HFFc6 (cell line): ENCODE measurements at places on chromosomes 13 and 19.
A peak's percentile ranks its signal among the peaks of the same experiment; 100 is the strongest.

DNA sequence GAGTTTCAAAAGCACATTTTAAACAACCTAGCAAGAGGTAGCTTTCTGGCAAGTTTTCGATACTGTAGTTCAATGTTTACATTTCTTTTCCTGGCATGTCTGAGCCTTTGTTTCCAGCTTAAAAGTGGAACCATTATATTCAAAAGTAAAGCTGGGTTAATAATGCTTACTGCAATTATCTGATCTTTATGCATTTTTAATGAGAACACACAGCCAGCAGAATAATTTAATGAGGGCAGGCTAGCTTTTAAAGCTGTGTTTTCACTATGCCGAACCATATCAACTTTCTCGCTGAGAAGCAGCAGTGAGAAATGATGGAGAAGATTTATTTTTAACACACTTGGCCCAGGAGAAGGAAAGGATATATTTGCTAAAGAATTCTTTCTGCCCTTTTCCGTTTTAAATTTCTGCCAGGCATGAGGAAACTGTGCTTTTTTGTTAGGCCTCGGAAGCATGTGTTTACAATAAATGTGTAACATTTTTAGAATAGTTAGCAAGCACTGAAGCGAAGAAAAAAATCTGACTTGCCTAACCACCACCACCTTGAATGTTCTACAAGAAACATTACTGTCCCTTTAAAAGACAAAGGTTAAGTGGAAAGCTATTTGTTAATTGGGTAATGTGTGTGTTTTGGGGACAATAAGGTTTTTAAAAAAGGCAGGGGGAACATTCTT, 1.0 kb downstream of the MBNL2 start:
- DNase-seq = no peak

- no peak for DNase-seq
Measured at GRCh38 chr13:23963184-23963931, 66.1 kb upstream of the C1QTNF9B start.

DNA sequence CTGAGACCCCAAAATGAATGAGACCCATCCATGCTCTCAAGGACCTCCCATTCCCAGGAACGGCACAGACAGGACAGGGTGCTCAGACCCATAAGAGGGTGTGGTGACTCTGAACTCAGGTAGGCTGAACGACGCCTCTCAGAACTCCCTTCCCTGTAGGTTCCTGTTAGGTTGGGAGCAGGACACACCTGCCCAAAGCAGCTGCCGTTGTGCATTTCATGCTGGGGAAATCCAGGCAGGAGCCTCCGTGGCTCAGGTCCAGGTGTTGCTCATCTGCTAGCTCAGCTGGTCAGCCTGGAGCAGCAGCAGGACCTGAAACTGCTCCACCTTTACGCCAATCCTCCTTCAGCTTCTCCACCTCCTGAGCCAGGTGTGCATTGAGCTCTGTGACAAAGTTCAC, 19.1 kb upstream of the TEX101 start:
- no peak for DNase-seq

DNA sequence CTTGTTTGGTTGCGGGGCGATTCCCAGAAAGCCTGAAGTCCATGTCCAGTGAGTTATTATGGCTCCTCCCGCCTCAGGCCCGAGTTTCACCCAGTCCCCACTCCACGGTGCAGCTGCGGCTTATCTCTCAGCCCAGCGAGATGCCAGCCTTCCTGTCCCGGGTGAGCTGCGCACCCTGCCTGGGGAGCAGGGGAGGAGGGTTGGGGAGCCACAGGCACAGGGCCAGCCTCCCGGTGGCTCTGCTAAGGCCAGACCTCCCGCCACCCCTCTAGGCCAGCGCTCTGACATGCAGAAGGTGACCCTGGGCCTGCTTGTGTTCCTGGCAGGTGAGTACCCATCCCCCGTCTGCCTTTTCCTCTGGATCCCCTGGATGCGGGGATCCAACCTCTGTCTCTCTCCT, 3.5 kb downstream of the FXYD3 start:
- no peak for DNase-seq

- DNase-seq = no peak
Measured at GRCh38 chr19:47021536-47022139, 2.0 kb downstream of the NPAS1 start.

DNA sequence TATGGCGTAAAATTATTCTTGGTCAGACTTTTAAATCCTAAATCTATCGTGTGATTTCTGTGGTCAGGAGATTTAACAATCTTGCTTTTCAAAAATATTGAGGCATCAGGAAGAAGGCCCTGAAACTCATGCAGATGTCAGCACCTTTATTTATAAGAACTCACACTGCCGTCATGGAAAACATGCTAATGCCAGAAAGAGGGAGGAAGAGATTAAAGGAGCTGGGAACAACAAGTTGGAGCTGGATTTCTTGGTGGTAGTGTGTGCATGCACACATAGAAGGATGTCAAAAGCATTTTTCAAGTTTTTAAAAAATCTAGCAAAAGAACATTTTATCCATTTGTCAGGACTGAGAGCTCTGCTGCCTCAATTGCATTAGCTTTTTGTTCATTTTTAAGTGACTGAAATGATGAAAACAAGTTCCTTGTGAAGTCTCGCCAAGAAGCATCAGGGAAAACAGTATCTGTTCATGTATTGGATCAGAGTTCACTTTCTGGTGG, 342.5 kb downstream of the SPRY2 start:
- DNase-seq = no peak

GRCh38 chr13:63323441-63323840, 1907.8 kb upstream of the PCDH20 start:
- DNase-seq = no peak

DNA sequence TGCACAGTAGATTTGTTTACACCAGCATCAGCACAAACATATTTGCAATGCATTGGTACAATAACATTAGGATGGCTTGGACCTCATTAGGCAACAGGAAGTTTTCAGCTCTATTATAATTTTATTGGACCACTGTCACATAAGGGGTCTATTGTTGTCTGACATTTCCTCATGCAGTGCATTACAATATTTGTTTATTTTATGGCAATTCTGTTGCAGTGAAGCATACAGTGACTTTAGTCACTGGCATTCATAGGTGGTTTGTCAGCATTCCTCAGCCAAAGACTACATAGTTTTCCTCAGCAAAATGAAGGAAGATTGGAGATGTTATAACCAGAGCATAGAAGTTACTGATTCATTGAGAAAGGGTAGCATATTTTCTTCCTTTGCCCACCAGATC, 1732.9 kb downstream of the PCDH9 start:
- peak; percentile 64 for DNase-seq
